ENCODE measurements at places on chromosomes 7 and 10.
A peak's percentile ranks its signal among the peaks of the same experiment; 100 is the strongest.

DNA sequence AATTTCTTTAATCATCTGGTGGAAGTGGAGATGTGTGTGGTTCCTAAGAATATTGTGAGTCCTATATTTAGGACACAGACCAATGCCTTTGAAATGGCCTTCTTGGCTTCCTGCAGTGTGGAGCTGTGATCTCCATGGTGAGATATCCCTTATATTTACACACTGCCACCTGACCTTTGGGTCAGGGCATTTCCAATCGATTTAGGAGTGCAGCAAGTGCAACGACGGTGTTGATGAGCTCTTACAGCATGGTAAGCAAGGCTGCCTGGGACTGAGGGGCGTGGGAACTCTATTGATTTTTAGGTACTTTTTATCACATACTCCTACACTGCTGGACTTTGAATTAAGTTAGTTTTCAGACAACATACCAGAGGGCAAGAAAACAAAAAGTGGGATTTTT is 146.0 kb downstream of the NRG3 start:
- DNase-seq, result no peak

DNA sequence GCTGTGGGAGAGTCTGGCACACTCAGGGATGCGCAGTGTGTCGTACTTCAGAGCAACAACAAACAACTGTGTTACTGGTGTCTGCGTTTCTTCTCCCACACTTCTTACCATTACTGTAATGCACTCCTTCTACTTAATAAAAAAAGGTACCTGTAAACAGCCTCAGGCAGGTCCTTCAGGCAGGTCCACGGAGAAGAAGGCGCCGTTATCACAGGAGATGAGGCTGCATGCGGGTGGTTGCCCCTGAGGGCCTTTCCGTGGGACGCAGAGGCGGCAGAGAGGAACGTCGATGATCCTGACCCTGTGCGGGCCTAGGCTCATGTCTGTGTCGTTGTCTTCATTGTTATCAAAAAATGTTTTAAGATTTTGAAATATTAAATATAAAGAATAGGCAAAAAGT is 29.4 kb downstream of the NKX6-2 start:
- DNase-seq, result no peak

- DNase-seq, result no peak
These were observed 29.7 kb downstream of the OGDH start for GRCh38 chr7:44636041-44636584.

DNA sequence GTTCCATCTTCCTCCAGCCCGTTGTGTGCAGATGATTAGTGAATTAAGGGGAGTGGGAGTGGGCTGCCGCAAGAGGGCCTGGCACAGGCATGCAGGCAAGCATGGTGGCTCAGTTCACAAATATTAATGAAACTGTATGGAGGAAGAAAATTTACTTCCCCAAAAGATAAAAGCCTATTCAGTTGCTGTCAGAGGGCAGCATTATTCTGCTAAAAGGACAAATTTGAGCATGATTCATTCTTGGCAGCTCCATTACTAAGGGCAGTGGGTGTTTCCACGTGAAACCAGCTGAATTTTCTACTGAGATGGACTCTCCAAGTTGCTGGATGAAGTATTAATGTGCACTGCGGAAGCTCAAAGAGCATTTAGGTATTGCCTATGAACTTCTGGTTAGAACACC is 90.9 kb upstream of the WDR11 start:
- no peak for DNase-seq

- no peak for DNase-seq
These were observed 189.2 kb upstream of the MGMT start for GRCh38 chr10:129277841-129278240.

DNA sequence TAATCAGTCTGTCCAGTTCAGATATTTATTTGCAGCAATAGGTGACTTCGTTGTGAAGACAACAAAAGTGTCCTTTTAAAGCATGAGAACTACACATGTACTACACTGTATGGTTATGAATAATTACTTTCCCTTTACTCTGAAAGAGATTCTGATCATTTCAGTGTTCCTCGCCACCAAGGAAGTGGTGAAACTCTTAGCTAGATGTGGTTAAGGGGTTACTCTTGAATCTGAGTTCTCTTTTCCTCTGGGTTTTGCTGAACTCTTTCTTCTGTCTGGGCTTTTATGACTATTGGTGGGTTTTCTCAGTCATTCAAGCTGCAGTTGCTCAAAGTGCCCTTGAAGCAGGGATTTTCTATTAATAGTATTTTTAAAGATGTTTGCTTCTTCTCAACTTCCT is 127.9 kb upstream of the SEM1 start:
- peak; percentile 7 for DNase-seq

- DNase-seq, result no peak
These were observed 63.3 kb upstream of the NANOS1 start for GRCh38 chr10:118966076-118966849.

DNA sequence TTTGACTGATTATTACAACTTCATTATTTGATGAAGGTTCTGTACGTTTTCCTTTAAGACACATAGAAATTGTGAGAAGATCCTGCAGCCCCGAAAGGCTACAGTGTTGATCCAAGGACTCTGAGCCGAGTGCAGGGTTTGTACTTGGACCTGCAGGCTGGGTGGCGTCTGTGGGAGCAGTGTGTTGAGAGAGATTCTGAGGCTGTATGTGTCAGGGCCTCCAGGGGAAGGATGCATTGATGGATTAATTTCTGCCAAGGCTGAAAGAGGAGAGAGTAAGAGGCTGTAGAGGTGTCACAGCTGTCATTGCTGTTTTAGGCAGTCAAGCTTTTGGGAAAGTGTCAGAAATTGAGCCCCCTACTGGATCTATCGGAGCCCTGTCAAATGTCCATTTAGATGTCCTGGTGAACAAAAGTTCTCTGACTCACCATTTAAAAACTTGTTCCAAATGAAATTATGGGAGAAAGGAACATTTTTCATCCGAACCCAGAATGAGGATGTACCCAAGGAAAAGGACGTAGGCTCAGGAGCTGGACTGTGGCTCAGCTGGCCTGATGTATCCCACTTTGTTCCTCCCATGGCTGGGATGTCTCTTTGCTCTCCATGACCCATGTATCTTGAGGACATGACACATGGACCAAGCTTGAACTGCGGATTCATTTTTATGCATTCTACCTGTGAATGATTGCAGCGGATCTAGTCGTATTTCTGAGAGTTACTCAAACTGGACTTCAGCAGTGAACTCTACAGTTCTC is 102.2 kb downstream of the TCF7L2 start:
- DNase-seq, result no peak
